Activated CD4-positive, alpha-beta T cell treated with anti-CD3 and anti-CD28 coated beads, Interleukin-2, amount 50 U/mL, for 24 hours (primary cell): ENCODE measurements at places on chromosomes 3 and 15.

GRCh38 chr15:68608844-68609232, 30.0 kb downstream of the CORO2B start:
- DNase-seq, result no peak

DNA sequence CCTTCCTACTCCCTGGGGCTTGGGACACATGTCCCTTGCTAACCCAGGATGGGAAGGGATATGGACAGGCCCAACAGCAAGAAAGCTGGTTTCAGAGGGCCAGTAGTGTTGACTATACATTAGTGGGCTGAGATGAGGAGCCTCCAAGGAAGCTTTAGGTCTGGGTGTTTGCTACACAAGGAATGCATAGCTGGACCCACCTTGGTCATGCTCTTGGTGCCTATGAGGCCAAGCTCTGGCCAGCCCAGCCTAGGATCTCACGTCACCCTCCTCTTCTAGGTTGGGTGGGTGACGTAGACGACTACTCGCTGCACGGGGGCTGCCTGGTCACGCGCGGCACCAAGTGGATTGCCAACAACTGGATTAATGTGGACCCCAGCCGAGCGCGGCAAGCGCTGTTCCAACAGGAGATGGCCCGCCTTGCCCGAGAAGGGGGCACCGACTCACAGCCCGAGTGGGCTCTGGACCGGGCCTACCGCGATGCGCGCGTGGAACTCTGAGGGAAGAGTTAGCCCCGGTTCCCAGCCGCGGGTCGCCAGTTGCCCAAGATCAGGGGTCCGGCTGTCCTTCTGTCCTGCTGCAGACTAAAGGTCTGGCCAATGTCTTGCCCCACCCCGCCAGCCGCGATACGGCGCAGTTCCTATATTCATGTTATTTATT, 653 bp upstream of the WDR6 start:
- no peak for DNase-seq

- DNase-seq, result no peak
Measured at GRCh38 chr3:131708241-131708640, 205.5 kb upstream of the MRPL3 start.

DNA sequence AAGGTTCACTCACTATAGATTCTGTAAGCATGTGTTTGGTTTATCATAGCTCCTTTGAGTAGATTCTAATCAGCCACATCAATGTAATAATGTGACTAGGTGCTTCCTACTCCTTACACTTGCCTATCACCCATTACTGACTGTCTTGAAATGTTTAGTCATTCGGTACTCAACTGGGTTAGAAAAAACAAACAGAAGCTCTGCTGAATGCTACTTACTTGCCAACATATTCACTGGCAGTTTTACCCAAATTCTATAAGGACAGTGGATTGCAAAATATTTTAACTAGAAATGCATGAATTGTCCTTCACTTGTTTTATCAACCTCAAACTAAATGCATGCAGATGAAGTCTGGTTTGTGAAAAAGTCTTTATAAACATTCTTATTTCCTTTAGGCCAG, 352.1 kb upstream of the ALCAM start:
- no peak for DNase-seq

DNA sequence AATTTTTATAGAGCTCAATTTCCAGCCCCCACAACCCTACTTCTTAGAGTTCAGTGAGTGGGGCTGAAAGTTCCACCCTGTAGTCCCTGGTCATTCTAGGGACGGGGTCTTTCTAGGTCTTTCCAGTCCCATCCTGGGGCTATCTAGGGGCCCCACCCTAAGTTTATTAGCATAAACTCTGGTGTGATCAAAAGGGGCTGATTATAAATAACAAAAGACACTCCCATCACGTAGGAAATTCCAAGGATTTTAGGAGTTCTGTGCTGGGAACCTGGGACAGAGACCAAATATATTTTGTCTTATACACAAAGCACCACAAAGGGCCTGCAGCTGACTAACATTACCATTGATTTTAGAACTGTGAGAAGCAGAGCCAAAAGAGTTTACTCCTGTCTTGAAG, 41.9 kb downstream of the RAD54L2 start:
- DNase-seq, result no peak

- no peak for DNase-seq
Measured at GRCh38 chr15:65055201-65055870, 10.1 kb downstream of the SLC51B start.

- no peak for DNase-seq
Measured at GRCh38 chr3:127723011-127723567, 50.3 kb downstream of the ABTB1 start.

DNA sequence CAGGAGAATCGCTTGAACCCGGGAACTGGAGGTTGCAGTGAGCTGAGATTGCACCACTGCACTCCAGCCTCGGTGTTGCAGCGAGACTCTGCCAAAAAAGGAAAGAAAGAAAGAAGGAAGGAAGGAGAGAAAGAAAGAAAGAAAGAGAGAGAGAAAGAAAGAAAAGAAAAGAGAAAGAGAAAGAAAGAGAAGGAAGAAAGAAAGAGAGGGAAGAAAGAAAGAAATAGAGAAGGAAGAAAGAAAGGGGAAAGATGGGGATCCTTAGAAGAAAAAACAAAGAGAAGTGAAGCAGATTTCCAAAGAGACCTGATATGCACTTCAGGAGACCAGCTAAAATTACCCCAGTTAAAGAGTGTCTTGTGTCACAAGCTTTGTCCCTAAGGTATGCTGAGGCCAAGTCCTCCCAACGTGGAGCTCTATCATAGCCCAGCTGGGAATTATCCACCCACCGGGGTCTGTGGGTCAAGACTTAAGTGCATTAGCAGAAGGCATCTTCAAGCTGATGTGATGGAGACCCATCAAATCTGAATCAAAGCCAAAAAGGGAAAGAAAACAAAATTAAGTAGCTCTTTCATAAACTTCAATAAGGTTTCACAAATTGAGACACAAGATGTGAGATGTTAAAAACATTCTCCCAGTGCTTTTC, 17.8 kb upstream of the AKAP13 start:
- DNase-seq, result no peak

DNA sequence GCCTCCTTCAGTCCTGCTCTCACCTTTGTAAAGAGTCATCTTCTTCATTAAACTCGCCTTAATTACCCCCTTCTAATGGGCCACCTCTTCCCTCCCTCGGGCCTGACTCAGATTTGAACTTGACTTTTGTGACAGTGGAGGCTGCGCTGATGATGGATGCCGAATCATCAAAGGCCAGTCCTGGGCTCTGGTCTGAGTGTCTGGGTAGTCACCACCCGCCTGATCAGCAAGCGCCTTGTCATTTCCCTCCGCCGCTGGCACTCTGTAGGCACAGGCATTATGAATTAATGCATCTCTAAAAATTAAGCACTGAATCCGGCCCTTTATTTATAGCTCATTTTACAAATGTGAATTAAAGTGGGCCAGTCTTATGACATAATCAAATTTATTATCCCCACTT, 116.7 kb upstream of the PROK2 start:
- no peak for DNase-seq

GRCh38 chr15:68730471-68730919, 90.2 kb downstream of the ANP32A start:
- DNase-seq, result no peak

DNA sequence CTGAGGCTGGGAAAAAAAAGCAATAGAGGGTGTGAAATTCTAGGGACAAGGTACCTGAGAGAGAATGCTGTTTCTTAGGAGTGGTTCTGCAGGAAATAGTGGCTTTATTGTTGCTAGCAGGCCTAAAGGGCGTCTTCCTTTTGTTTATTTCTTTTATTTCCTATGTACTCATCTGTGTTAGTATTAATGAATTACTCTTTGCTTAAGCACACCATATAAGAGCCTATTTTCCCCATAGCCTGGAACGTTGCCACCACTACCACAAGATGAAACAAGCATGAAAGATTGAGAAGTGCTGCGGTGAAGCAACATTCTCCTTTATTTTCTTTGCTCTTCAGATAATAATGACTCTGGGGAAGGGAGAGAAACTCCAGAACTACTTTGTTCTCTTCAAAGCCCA, 21.3 kb upstream of the GOLIM4 start:
- DNase-seq, result no peak
